ENCODE measurements at places on chromosomes 7 and 10. TPM values are rescaled to one million over a fixed set of nuclear protein-coding genes. Genes with fewer than 3 reads are reported as not detected.

DNA sequence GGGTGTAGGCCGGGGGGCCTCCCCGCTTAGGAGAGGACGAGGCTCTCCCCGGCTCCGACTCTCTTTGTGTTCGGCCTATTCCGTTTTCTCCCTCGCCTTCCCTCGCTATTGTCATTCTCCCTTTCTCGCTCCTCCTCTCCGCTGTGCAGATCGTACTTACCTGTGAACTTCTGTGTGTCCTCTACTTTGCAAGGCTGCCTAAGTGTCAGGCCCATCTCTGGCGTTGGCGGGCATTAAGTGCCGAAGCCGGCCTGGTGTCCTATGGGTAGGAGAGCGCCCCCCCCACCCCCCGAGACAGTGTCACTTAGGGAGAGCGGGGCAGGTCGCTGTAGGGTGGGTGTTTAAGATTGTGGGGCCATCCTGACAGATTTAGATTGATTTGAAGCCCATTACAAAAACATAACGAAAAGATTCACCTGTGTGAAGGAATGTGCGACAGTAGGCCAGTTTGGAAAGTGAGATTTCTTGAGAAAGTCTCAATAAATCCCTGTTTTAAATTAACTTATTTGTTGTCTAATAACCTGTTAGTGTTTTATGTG lies 579 bp downstream of the RBM33 start:
- peaks cover 12% of the 10 kb centered on the region for H3K4me1 ChIP-seq
- peak overlapping the region; percentile 94 for H3K27ac ChIP-seq
- no peaks in the 10 kb centered on the region for H3K27me3 ChIP-seq

- no peak overlapping the region for H3K4me3 ChIP-seq
- no peaks in the 10 kb centered on the region for H3K36me3 ChIP-seq
- H3K4me1 ChIP-seq: peaks cover 30% of the 10 kb centered on the region
- peak overlapping the region; percentile 77 for H3K27ac ChIP-seq
- no peak for DNase-seq
- no peaks in the 10 kb centered on the region for H3K27me3 ChIP-seq
Observed at GRCh38 chr7:101922631-101923601, 105.5 kb downstream of the CUX1 start.

OR2A42 gene
- total RNA-seq: not detected

DNA sequence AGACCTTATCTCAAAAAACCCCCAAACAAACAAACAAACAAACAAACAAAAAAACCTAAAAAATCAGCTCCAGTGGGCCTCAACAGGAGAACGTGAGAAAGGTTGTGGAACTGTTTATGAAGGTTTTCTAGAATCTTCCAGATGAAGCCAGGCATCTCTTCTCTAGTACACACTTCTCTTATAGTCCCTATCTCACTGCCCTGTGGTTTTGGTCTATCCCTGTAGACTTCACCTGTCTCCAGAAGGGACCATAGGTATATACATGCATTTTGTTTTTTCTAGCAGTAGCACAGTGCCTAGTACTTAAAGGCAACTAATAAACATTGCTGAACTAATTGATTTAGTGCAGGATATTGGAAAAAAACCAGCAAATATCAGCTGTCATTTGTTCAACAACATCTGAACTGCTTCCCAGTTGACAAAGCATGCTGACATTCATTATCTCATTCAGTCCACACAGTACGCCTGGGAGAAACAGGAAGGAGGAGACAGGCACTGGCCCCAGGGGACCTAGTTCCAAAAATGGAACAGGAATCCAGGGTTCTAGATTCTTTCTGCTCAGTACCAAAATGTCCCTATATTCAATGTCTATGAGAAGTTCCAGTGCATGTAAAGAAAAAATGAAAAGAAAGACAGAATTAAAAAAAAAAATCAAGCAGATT lies 59.8 kb downstream of the C10orf67 start:
- no peak overlapping the region for H3K27ac ChIP-seq
- no peaks in the 10 kb centered on the region for H3K36me3 ChIP-seq
- no peaks in the 10 kb centered on the region for H3K27me3 ChIP-seq
- DNase-seq: no peak
- no peaks in the 10 kb centered on the region for H3K4me1 ChIP-seq

GRCh38 chr7:29611941-29612544 lies 48.4 kb downstream of the PRR15 start:
- H3K36me3 ChIP-seq: no peaks in the 10 kb centered on the region
- no peaks in the 10 kb centered on the region for H3K4me1 ChIP-seq
- H3K4me3 ChIP-seq: no peak overlapping the region
- no peaks in the 10 kb centered on the region for H3K27me3 ChIP-seq
- H3K27ac ChIP-seq: no peak overlapping the region

- no peak overlapping the region for H3K4me3 ChIP-seq
- no peaks in the 10 kb centered on the region for H3K36me3 ChIP-seq
- H3K27ac ChIP-seq: no peak overlapping the region
- no peaks in the 10 kb centered on the region for H3K27me3 ChIP-seq
- H3K4me1 ChIP-seq: no peaks in the 10 kb centered on the region
Observed at GRCh38 chr10:76015245-76015644, 583.8 kb downstream of the LRMDA start.

DNA sequence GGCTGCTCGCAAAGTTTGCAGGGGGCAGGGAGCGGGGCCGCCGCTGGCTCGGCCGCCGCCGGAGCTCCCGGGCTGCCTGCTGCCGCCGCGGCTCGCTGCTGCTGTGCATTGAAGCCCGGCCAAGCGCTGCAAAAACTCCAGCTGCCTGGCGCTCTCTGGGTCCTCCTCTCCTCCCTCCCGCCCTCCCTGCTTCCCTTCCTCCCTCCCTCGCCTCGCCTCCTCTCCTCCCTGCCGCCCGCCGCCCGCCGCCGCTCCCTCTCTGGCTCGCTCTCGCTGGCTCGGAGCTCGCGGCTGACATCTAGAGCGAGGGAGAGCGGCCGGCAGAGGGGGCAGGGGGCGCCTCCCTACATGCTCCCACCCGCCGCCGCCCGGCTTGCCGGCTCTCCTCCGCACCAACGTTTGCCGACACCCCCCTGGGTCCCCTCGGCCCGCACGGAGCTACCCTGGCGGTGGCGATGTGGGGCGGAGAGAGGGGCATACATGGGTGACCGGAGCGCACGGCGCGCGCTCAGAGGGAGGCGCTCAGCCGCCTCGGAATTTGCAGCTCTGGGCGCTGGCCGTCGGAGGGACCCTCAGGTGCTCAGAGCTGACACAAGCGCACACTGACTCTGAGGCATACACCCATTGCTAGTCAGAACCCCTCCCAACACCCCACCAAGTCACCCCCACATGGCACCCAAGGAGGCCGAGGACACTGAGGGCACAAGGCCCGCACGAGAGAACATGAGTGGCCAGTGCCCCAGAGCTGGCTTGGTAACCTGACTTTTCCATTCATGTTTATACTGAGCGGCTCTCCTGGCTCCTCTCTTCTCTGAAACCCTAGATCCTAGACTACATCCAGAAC lies 1.2 kb upstream of the PLXNA4 start:
- H3K4me1 ChIP-seq: peaks cover 4% of the 10 kb centered on the region
- H3K27me3 ChIP-seq: peaks cover 60% of the 10 kb centered on the region
- H3K4me3 ChIP-seq: peak overlapping the region; percentile 53
- H3K27ac ChIP-seq: peak overlapping the region; percentile 61

ANKRD61 gene
- total RNA-seq: not detected

KCP gene
- 0.37 TPM for total RNA-seq

PDK4 gene
- 145 TPM for total RNA-seq

DNA sequence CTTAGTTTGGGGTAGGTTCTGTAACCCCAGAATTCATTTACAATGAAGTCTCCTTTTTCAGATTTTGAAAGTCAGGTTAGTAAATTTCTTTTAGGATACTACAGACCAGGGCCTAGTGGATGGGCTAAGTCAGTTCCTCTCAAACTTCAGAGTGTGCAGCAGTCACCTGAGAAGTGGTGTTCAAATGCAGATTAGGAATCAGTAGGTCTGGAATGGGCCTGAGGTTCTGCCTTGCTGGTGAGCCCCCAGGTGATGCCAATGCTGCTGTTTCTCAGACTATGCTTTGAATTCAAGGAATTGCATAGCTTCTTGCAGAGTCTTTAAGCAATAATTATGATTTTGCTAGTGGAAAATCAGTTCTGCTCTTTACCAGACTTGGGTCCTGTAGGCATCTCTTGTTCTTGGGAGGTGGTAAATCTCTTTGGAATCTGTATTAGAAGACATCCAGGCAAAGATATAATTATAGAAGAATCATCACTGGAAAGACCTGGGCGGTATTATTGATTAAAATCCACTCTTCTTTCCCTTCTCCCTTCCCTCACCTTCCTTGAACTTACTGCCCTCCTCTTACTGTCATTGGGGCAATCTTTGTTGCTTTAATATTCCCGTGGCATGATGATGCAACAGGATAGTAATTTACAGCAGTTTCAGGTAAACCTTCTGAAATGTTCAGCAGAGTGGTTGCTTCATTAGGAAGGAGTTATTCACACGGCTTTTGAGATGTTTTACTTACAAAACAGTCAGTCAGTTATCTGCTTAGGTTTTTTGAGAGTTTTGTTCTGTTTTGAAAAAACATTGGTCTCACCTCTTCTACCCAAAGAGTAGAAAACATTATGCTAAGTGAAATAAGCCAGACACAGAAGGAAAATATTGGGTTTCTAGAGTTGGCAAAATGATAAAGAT lies 87.2 kb downstream of the NRF1 start:
- H3K27ac ChIP-seq: no peak overlapping the region
- no peak for DNase-seq
- H3K4me3 ChIP-seq: no peak overlapping the region
- peaks cover 14% of the 10 kb centered on the region for H3K36me3 ChIP-seq

CDHR1 gene
- 0.40 TPM for total RNA-seq

- H3K4me3 ChIP-seq: no peak overlapping the region
- H3K27me3 ChIP-seq: no peaks in the 10 kb centered on the region
- no peak overlapping the region for H3K27ac ChIP-seq
- no peaks in the 10 kb centered on the region for H3K36me3 ChIP-seq
Observed at GRCh38 chr10:129605266-129605985, 138.4 kb downstream of the MGMT start.

- no peak for DNase-seq
- no peak overlapping the region for H3K27ac ChIP-seq
- H3K4me3 ChIP-seq: no peak overlapping the region
- no peaks in the 10 kb centered on the region for H3K27me3 ChIP-seq
- H3K4me1 ChIP-seq: no peaks in the 10 kb centered on the region
Observed at GRCh38 chr7:11437994-11438393, 394.0 kb downstream of the THSD7A start.

TFEC gene
- total RNA-seq: 3.2 TPM

- H3K36me3 ChIP-seq: no peaks in the 10 kb centered on the region
- no peak overlapping the region for H3K4me3 ChIP-seq
- H3K27ac ChIP-seq: no peak overlapping the region
- no peaks in the 10 kb centered on the region for H3K27me3 ChIP-seq
Observed at GRCh38 chr7:45198986-45199385, 41.4 kb downstream of the RAMP3 start.

CPN1 gene
- total RNA-seq: not detected

DNA sequence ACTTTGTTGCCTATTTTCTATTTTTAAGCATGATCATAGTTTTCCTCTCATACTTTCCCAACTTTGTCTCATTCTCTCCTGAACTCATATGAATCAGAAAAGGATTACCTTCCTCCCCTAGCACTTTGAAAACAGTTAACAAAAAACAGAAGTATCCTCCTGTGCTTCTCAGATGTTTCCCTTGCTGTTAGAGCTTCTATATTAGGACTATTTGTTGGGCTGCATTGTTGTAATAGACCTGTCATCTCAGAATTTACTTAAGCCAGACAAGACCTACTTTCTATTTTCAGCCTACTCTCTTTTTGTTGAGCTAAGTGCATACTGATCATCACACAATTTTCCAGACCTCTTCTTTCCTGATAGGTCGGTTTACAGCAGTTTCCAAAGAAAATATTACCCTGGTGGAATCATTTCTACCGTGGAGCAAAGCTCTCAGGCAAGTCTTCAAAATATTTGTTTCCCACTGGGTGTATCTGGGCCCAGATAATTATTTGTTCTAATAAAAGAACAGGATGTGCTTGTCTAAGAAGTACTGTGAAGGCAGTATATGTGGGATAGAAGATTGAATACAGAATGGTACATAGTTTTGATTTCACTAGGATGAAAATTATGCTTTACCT lies 411.9 kb upstream of the KLF6 start:
- no peak overlapping the region for H3K4me3 ChIP-seq
- H3K27me3 ChIP-seq: no peaks in the 10 kb centered on the region
- no peak for DNase-seq
- peak overlapping the region; percentile 48 for H3K27ac ChIP-seq

GRCh38 chr7:130207033-130207432 lies 627 bp upstream of the SSMEM1 start:
- H3K27ac ChIP-seq: no peak overlapping the region
- no peak for DNase-seq
- H3K36me3 ChIP-seq: peaks cover 18% of the 10 kb centered on the region

- H3K36me3 ChIP-seq: no peaks in the 10 kb centered on the region
- H3K4me1 ChIP-seq: peaks cover 27% of the 10 kb centered on the region
- H3K27me3 ChIP-seq: no peaks in the 10 kb centered on the region
- no peak overlapping the region for H3K4me3 ChIP-seq
- no peak for DNase-seq
Observed at GRCh38 chr7:28182071-28182471, 1.5 kb upstream of the JAZF1 start.

DNA sequence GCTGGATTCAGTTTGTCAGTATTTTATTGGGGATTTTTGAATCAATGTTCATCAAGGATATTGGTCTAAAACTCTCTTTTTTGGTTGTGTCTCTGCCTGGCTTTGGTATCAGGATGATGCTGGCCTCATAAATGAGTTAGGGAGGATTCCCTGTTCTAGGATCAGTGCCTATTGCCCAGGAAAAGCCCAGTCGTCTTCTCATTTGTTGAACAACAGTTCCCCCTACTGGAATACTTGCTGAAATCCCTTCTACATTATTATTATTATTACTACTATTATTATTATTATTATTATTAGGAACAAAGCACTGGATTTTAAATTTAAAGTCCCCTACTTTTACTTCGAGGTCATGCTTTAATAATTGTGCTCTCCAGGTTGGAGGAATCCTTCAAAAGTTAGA lies 528.9 kb downstream of the MAGI2 start:
- no peaks in the 10 kb centered on the region for H3K36me3 ChIP-seq
- no peak for DNase-seq
- no peak overlapping the region for H3K27ac ChIP-seq
- no peaks in the 10 kb centered on the region for H3K27me3 ChIP-seq
- H3K4me3 ChIP-seq: no peak overlapping the region
- no peaks in the 10 kb centered on the region for H3K4me1 ChIP-seq

DNA sequence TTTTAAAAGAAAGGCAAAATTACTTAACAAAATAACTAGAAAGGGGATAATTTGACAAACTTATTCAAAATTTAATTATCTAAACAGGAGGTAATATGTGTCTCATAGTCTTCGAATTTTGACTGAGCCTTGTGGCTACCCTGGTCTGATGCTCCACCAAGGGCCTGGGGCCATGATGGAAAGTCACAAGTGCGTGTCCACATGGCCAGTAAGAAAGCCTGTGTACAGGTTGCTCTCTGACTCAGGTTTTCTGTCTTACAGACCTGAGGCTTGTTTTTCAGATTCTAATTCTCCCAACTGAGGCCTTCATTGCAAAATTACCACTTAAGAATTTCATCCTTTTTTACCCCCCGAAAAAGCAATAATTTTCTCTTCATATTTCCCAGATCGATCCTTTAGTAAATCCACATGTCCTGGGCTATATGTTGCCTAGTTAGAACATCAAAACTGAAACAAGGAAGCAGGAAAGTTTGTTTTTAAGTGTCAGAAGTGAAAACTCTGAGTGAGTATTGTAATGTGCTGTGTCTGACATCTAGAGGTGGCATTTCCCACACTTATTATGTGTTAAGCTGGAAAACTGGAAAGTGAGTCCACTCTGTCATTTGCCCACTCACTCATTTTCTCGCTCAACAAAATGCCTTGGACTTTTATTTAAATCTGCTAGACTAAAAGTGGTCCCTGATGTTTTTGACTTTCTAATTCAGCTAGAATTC lies 10.0 kb downstream of the CYP3A43 start:
- H3K27me3 ChIP-seq: no peaks in the 10 kb centered on the region
- DNase-seq: no peak
- H3K4me1 ChIP-seq: no peaks in the 10 kb centered on the region
- H3K4me3 ChIP-seq: no peak overlapping the region

All from heart left ventricle (tissue), 16 donors.